Hepatic stellate cell (primary cell): ENCODE measurements at places on chromosomes 2 and 18.
A peak's percentile ranks its signal among the peaks of the same experiment; 100 is the strongest.

- no peak for DNase-seq
Observed at GRCh38 chr2:14761118-14761517, 128.6 kb downstream of the LRATD1 start.

DNA sequence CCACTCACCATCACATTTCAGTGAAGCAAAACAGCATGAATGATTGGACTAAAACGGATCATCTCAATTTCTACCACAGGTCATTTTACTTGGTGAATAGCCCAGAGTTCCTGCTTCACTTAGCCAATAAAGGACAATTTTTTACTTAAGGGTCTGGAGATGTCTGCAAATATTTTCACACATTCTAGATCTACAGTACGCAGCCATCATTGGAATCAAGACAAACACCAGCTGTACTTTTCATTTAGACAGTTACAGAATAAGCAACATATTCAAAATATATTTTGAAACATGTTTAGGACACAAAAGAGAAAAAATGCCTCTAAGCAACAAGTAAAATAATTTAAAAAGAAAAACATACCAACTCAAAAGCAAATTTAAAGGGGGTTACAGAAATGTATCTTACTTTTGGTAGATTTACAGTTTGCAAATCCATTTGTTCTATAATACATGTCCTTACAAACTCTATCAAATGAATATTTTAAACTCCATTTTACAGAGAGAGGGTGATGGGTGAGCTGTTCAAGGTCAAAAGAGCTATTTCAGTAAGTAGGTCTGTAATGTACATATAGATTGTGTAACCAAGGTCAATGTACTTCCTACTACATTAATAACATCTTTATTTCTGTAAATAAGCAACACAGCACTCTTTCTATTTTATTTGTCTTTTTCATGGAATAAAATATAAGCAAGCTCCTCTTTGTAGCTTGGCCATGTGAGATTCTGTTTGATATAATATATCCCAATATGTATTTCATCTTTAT lies 13.4 kb downstream of the PPP1R1C start:
- no peak for DNase-seq

DNA sequence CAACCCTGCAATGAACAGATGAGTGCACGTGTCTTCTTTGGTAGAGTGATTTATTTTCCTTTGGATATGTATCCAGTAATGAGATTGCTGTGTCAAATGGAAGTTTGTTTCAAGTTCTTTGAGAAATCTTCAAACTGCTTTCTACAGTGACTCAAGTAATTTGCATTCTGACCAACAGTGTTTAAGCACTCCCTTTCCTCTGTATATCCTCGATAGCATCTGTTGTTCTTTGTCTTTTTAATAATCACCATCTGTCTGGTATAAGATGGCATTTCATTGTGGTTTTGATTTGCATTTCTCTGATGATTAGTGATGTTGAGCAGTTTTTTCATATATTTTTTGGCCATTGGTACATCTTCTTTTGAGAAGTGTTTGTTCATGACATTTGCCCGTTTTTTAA lies 1608.3 kb upstream of the ZEB2 start:
- DNase-seq = no peak

DNA sequence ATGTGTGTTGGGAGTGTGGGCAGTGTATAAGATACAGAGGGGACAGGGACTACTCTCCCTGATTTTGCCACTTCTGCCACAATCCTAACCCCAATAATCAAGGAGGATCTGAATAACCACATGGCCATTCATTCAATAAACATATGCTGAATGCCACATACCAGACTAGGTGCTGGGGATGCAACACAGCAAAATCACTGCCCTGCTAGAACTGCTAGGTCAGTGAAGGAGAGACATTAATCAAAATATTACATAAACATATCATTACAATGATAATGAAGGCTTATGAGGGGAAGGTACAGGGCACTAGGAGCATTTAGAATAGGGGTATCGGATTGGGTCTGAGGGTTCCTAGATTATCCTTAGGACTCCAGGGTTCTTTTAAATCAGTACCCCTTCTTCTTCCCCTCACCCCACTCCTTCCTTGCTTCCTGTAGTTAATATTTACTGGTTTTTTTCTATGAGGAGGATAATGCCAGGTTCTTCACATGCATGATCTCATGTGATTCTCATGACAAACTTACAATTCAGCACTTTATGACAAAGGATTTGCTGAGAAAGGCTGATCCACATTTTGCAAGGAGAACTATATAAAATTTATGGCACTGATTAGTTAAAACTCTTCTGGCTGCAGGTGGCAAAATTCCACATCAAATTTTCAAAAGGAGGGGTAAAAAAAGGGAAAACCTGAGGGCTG lies 56.4 kb upstream of the PCBP1 start:
- no peak for DNase-seq

DNA sequence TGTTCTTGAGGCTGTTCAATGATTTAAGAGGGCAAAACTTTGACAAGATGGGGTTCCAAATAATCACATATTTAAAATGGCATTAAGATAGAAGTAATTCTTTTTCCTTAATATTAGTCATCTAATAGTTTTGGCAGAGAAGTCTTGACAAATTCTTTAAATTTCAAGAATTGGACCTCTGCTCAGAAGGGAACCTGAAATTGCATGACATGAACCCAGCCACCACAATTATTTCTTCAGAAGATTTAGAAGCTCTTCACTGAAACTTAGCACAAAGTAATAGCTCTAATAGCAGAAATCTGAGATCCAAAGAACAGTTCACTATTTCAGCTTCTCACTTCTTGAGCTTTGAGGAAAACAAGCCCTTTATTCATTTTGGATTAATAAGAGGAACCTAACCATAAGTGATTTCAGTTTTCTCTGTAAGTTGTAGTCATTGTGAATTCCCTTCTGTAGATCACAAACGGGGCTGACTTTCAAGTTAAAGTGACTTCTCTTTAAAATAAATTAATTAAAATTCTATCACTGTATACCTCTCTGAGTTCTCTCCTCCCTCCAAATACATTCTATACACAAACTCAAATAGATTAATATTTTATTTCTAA lies 100.6 kb upstream of the ITGA4 start:
- no peak for DNase-seq

DNA sequence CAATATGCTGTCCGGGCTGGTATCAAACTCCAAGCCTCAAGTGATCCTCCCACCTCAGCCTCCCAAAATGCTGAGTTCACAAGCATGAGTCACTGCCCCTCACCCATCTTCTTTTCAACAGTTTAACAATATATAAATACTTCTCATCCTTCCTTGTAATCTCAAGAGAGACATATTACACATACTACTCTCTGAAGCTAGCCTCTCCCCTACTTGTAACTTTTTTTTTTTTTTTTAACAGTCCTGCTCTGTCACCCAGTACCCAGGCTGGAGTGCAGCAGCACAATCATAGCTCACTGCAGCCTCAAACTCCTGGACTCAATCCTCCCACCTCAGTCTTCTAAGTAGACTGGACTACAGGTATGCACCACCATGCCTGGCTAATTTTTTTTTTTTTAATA lies 5.7 kb downstream of the GFPT1 start:
- peak; percentile 50 for DNase-seq

GRCh38 chr2:37585982-37586621 lies 85.3 kb downstream of the CDC42EP3 start:
- DNase-seq = peak; percentile 28

DNA sequence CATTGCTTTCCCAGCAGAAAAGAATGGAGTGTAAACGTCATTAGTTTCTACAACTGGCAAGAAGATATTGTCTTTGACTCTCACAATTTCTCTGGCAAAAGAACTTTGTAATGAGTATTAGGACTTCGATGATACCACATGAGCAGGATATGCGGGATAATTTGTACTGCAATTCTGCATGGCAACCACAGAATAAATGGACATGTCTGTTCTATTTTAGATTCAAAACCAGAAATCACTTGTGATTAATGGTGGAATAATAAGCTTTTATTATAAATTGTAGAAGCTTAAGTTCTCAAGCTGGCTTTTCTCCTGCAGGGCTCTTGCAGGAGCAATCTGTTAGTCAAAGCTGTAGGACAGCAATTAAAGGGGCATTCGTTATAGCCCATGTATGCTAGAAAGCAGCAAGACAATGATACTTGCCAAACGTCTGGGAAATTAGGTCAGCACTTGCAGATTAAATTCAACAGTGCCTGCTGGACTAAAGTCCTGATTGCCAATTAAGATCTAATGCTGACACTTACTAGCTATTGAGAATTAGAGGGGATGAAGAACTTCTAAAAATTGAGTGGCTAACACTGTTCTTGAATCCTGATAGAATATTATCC lies 177.9 kb downstream of the PTH2R start:
- no peak for DNase-seq

GRCh38 chr2:133369901-133370658 lies 198.2 kb downstream of the NCKAP5 start:
- DNase-seq = no peak

DNA sequence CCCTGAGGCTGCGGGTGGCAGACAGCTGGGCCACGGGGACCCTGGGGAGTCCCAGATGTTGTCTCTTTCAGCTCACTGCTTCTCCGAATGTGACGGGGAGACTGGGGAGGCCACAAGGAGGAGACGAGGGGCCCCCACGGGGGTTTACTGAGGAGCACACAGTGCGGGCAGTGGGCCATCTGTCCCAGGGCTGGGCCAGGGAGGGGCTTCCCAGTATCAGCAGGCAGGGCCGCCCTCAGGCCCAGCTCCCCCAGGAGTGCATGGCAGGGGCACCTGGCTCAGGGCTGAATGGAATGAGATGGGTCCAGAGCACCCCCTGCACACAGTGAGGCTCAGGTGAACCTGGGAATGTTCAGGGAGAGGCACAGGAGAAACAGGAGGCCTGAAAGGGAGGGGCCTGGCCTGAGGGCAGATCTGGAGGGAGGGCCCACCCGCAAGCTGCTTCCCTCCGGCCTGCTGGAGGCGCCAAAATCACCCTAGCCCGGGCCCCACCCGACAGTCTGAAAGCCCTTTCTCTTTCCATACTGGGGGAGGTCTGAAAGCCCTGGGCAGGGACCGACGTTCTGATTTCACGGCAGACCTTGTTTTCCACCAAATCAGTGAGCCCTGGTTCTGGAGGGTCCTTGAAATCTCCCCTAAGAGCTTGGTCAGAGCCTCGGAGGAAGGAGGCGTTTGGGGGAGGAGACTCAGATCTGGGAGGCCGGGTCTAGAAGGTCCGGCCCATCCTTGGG lies 35.5 kb upstream of the PTMA start:
- DNase-seq = peak; percentile 86

GRCh38 chr2:201887773-201888425 lies 81.6 kb downstream of the CDK15 start:
- no peak for DNase-seq

- no peak for DNase-seq
Observed at GRCh38 chr2:37262522-37262921, 31.1 kb downstream of the NDUFAF7 start.

DNA sequence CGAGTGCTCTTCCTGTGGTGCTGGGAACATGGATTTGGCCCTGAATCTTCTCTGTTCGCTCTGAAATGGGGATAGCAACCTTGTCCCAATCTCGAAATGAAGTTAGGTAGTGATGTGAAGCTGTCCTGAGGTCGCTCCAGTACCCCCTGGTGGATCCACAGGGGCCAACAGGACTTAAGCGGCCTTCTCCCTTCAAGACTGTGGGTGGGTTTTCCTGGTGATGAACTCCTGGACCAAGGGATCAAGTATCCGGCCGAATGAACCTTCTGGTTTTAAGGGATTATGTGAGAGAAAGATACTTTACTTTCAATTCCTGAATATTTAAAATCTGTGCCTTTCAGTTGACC lies 156.5 kb downstream of the NAPG start:
- DNase-seq = no peak

GRCh38 chr18:36296650-36297416 lies 680 bp upstream of the FHOD3 start:
- peak; percentile 62 for DNase-seq

GRCh38 chr2:238929242-238930081 lies 81.6 kb downstream of the TWIST2 start:
- DNase-seq = peak; percentile 87

- DNase-seq = no peak
Observed at GRCh38 chr2:96684883-96685576, 42.5 kb downstream of the FER1L5 start.

GRCh38 chr18:78739882-78740677 lies 239.5 kb upstream of the SALL3 start:
- no peak for DNase-seq

DNA sequence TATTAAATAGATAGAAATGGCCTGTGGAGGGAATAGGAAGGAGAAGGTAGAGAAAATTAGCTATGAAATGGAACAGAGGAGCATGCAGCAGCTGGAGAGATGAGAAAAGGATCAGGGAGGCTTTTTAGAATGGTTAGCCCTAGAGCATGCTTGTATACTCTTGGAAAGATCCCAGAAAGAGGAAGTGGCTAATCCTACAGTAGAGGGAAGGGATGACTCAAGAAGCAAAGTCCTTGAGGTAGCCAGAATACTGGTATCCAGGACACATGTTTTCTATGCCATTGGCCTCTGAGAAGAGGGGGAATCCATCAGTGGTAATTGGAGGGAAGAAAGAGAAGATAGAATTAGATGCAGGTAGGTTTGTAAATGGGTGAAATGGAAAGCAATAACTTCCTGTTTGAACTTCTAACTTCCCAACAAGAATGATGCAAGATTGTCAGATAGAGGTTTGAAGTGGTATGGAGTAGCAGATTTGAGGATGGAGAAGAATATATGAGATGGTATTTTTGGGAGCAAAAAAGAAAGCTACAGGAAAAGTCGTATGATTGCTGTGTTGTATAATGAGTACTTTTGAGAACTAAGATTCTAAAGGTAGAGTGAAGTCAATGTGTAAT lies 17.1 kb upstream of the OSBPL6 start:
- no peak for DNase-seq

DNA sequence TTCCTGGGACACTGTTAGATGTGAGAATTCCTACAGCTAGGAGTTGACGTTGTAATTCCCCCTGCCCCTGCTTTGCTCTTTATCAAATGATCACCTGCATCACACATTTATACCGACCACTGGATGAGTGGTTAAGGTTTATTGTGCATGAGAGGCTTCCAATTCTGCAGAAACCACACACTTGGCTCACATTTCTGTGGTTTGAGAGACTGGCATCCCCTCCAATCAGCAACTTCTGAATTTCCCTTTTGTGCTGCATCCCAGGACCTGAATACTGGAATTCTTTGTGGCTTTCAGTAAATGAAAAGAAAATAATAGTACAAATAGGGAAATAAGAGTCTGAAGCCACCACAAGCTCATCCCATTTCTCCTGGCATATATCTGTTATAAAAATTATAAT lies 628.7 kb upstream of the PIK3C3 start:
- no peak for DNase-seq

DNA sequence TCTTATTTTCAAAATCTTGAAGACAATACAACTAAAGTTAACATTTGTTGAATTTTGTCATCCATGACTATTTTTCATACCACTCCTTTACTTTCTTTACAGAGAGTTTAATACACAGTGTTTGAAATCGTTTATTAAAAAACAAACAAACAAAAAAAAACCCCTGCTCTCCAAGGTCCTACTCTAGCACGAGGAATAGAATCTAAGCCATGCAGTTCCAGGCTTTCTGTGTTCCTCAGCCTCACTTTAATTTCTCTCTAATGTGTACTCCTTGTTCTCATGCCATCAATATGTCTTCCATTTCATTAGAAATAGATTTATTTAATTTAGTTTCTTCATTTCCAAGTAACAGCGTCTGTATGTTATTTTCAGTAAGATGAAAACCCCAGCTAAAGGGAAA lies 381.2 kb upstream of the MC4R start:
- DNase-seq = no peak
